ENCODE measurements at places on chromosomes 16 and 17.

DNA sequence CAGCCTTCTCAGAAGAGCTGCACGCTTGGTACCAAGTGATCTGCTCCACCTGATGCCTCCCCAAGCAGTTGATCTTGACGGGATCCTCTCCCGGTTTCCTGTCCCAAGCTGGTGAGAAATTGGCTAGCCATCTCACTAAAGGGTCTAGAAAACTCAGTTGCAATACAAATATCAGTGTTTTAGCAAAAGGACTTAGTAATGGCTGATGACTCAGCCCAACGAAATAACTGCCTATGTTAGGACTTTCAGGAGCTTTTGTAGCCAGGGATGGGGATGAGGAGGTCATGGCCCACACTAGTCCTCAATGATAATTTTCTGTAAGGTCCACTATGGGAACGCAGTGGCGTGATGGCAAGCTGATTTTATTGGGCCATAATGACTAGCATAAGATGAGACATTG, 23.3 kb upstream of the ENGASE start:
- no peak for DNase-seq

DNA sequence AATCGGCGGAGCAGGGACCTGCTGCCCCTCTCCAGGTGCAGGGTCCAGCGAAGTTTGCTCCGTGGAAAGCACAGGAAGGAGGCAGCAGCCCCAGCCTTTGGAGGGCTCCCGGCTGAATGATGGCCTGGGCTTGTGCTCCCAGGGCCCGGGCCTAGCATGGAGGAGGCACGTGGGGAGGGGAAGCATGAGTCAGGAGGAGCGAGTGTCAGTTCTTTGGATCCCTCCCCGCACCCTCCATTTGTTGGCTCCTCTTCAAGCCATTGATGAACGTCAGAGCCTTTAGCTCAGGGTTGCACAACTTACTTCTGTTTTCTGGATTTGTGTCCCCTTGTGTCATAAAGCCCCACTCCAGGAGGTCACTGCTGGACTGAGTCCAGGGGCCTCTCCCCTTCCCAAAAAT, 25.8 kb downstream of the TTYH2 start:
- peak; percentile 54 for DNase-seq

DNA sequence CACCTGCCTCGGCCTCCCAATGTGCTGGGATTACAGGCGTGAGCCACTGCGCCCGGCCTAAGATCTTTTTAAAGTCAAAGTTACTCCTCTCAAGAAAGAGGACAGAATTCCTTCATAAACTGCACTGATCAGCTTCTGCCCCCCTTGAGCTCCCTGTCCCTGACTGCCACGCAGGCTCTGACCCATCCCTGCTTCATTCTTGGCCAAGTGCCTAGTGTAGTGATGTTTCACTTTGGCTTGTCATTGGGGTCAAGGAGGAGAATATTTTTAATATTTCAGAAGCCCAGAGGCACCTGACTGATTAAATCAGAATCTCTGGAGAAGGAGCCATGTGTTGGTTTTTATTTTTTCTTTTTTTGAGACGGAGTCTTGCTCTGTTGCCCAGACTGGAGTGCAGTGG, 9.1 kb downstream of the MRM1 start:
- DNase-seq = no peak

DNA sequence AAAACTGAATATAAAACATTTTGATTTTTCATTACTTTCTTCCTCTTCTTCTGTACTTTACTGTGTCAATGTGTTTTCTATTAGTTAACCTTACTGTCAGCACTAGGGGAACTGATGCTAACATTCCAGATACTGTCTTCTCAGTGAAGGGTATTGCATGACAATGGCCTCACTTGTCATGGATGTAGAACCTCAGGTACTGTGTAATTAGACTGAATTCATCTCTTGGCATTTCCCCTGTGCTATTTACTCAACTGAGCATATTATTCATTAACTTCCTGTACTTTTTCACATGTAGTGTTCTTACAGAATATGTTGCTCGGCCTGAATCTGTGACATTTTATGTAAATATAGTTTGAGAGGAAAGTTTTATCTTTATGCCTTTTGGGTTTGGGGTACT, 237.0 kb downstream of the CA10 start:
- DNase-seq = no peak

DNA sequence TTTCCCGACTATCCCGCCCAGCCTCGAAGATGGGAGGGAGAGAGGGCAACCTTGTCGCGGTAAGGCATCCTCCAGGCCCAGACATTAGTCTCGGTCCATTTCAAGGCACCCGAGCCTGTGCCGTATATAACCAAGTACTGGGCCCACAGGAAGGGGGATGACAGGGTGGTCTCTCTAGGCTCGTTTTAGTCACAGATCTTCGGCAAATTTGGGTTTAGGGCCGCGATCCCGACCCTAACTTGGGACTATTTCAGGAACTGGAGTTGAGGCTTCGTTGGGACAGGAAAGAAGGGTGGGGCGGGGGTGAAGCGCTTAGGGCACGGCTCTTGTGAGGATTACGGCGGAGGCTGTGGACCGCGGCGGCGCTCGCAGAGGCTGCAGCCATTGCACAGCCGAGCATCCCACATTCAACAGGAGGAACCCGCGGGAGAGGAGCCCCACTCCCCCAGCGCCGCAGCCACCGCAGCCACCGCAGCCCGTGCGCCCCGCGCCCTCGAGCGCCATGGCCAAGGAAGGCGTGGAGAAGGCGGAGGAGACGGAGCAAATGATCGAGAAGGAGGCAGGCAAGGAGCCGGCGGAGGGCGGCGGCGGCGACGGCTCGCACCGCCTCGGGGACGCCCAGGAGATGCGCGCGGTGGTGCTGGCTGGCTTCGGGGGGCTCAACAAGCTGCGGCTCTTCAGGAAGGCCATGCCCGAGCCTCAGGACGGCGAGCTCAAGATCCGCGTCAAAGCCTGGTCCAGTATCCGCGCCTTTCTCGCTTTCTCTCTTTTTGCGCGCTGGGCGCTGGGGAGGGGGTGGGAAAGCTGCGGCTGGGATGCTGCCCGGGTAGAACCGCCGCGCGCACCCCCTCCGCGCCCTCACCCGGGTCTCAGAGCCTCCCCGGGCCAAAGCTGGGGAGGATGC, at the start of gene VAT1L:
Gene VAT1L (plus strand): TSS at position 384 of the 904 bp plus-strand sequence. CDS start 119 bp downstream, at position 503.
- no peak for DNase-seq

- DNase-seq = peak; percentile 66
Measured at GRCh38 chr17:63395075-63395805, 50.9 kb downstream of the CYB561 start.

DNA sequence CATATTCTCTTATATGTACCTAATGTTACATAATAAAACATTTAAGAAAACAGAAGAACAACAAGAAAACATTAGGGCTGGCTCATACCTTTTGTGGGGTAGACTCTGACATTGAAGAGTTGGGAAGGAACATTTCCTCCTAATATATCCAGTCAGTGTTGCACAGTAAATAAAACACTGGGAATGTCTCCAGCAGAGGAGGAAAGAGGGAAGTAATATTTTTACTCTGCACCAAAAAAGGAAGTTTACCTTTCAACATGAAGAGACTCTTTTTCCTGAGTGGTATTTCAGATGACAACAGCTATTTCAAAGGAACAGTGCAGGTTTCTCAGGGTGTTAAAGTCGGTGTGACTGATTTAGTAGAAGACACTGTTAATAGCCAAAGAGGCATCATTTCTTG, 31.9 kb downstream of the EPN2 start:
- no peak for DNase-seq

- DNase-seq = no peak
Measured at GRCh38 chr16:1772362-1772907, at the start of gene EME2. EME2 (plus strand) TSS chr16:1772810; CDS start chr16:1773228, 418 bp downstream.

- DNase-seq = no peak
Measured at GRCh38 chr17:73342050-73342522, 30.3 kb upstream of the CDC42EP4 start.

GRCh38 chr17:79645777-79646088, 34.9 kb upstream of the RBFOX3 start:
- no peak for DNase-seq

DNA sequence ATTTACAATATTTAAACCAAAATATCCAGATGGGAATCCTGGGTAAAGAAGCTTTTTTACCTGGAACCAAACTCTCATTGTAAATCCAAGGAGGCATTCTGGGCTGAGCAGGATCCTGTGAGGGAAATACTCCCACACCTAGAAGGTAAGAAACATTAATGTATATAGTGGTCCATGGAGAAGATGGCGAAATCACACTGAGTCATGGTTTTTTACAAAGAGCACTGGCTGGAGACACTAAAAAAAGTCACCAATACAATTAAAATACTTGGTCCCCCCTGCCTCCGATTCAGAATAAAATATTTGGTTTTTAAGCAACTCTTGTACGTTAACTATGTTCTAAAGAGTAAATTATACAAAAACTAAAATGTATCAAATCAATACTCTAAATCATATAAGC, 32.9 kb downstream of the SYNRG start:
- DNase-seq = no peak

DNA sequence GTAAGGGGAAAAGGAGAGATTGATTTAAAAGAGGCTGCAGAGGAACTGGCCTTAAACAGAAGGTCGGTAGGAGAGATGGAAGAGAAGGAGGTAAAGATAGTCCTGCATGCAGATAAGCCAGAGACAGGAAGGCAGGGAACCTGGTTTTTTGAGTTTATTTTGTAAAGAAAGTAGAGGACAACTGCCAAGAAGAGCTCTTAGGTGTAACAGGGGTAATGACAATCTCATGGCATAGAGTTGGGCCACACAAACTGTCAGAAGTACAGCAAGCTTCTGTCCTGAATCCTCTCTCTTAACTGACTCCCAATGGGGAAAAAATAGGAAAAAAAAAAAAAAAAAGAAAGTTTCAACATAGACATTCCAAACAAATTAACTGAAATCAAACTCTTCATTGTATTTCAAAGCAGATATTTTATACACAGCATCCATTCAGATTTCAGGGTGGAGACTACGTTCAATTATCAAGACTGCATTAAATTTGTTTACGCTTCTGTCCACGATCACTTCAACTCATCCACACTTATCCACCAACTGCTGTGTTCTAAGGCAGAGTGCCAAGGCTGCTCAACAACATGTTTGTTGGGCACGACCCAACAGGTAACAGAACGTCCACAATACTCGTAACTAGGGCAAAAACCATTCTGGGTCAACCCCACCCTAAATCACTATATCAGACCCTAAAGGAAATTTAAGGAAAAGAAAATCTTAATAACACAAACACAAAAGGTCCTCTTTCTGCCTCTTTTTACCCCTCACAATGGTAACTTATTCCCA, 34.9 kb downstream of the USP31 start:
- DNase-seq = no peak

DNA sequence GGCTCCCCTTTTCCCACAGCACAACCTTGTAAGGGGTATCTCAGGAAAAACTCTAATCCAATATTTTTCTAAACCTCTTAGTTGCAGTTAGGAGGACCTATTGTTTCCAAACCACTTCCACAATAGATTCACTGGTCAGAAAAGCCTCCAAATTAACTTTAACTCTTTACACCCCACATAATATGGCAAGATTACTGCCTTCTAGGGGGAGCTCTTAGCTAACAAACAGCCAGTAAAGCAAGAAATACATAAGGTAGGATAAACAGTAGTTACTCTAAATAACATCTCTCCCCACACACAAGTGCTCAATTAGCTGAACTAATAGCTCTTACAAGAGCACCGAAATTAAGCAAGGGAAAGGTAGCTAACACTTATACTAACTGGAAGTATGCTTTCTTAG, 192.1 kb upstream of the KIF2B start:
- no peak for DNase-seq

- DNase-seq = no peak
Measured at GRCh38 chr17:30251931-30252330, 16.4 kb upstream of the SLC6A4 start.

GRCh38 chr17:63693411-63694113, 6.4 kb downstream of the LIMD2 start:
- DNase-seq = no peak

DNA sequence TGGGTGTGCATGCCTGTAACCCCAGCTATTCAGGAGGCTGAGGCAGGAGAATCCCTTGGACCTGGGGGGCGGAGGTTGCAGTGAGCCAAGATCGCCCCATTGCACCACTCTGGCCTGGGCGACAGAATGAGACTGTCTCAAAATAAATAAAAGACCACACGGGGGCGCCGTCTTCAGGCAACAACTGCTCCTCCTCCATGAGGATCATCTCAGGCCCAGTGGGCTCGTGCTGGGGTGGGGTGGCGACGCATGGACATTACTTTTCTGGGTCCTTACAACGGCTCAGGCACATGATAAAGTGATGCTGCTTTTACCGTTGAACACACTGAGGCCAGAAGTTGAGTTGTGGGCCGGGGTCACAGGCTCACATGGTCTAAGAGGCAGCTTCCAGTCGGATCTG, 56.2 kb downstream of the PRMT7 start:
- no peak for DNase-seq

- no peak for DNase-seq
Measured at GRCh38 chr16:9533042-9533441, 441.6 kb downstream of the HAPSTR1 start.

- DNase-seq = no peak
Measured at GRCh38 chr16:3935921-3936320, 55.4 kb upstream of the CREBBP start.

DNA sequence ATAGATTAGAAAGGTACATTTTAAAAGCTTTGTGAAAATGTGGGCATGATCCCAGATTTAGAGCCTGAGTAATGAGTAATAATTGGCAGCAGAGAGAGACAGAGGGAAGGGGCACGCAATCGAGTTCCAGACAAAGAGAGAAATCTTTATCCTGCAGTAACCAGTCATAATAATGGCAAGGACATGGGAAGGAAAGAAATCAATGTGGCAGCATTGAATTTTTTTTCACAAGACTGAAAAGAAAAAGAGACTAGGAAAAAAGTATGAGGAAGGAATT, 790.8 kb upstream of the SOX9 start:
- DNase-seq = no peak

DNA sequence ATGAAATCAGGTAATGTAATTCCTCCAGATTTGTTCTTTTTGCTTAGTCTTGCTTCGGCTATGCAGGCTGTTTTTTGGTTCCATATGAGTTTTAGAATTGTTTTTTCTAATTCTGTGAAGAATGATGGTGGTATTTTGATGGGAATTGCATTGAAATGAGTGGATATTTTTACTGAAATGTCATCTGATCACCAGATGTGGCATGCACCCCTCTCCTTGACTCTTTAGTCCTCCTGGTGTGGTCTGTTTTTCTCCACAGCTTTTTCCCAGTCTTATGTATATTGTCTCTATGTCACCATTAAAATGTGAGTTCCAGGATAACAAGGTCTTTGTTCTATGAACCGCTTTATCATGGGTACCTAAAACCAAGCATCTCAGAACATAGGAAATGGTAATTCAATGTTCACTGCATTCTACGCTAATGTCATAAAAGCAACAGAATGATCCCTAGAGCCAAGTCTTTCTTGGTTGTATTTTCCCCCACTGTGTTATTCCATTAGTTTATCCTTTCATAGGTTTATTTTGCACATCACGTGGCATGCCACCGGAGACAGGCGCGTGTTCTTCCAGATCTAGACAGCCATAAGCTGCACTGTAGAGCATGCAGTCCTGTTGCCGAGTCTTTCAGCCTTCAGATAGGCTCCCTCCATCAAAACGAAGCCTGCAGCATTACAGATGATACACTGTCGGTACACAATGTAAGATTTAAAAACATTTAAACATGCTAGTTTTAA, 172.5 kb downstream of the RPTOR start:
- DNase-seq = peak; percentile 44

- peak; percentile 35 for DNase-seq
Measured at GRCh38 chr16:72467157-72467759, 295.3 kb upstream of the PMFBP1 start.
